Activated T-cell treated with anti-CD3 and anti-CD28 coated beads for 24 hours (primary cell): ENCODE measurements at places on chromosomes 2 and 18.

GRCh38 chr2:182359027-182359989, 67.5 kb downstream of the PDE1A start:
- no peak for DNase-seq

DNA sequence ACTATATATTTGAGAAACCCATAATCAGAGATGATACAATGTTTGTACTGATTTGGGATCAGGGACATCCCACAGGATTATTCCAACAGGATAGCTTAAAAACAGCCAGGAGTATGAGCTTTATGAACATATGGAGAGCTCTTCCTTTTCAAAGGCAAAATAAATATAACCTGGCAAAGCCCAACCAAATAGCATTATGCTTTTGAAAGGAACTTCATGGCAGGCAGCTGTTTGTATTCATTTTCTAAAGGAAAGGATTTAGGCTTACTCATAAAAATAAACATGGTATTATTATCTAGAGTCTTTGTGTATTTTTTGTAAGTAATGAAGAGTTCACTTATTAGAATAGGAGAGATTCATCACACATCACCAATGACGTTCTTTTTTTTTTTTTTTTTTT, 44.4 kb downstream of the CCDC195 start:
- no peak for DNase-seq

GRCh38 chr2:54559593-54560145, 103.5 kb downstream of the SPTBN1 start:
- DNase-seq, result no peak

- no peak for DNase-seq
These were observed 44.8 kb downstream of the RMP24 start for GRCh38 chr18:36017232-36017631.
